Left lung (tissue), 14 donors: ENCODE measurements at places on chromosomes 3 and 15. TPM values are rescaled to one million over a fixed set of nuclear protein-coding genes. Genes with fewer than 3 reads are reported as not detected.
A peak's percentile ranks its signal among the peaks of the same experiment; 100 is the strongest.

TRIM42 gene
- polyA plus RNA-seq = not detected

DNA sequence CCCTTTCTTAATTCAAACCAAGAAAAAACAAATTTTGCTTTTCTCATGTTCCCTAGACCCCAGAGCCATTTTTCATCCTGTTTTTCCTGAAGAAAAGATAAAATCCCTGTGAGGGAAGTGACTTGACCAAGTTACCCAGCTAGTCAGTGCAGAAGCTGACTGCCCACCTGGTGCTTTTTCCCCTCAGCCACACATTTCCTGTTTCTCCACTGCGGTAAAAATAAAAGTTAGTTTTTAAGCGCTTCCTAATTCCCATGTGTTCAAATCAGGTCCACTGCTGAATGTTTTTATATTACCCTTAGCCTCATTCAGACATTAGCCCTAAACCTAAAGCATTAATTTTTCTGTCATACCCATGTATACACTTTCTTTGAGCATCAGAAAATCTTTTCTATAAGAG, 26.1 kb downstream of the PPP2R3A start:
- DNase-seq = no peak

LOXL1 gene
- polyA plus RNA-seq = 130 TPM

DNA sequence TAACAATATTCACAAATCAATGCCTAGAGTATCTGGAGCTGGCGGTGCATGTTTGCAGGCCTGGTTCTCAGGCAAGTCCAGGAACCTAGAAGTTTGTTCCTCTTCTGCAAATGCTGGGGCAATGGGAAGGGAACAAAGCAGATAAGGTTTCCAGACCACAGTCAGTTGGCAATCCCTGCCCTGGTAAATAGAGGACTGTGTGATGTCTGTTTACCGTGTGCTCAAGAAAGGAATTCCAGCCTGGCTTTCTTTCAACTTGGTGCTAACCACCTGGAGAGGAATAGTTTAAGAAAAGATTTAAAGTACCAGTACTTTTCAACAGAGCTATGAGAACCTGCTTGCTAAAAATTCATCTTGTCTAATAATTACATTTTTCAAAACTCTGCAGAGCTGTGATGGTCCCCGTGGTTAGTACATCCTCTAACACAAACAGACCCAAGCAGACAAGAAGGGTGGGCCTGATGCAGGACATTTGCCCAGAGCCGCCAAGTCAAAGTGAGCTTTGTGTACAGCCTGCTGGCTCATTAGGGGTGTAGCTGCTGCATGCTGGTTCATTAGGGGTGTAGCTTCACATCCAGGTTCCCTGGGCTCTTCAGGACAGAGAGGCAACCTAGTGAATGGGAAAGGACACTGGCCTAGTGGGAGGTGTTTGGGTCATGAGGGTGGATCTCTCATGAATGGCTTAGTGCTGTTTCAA, 220.5 kb downstream of the SQOR start:
- peak; percentile 39 for DNase-seq

DNA sequence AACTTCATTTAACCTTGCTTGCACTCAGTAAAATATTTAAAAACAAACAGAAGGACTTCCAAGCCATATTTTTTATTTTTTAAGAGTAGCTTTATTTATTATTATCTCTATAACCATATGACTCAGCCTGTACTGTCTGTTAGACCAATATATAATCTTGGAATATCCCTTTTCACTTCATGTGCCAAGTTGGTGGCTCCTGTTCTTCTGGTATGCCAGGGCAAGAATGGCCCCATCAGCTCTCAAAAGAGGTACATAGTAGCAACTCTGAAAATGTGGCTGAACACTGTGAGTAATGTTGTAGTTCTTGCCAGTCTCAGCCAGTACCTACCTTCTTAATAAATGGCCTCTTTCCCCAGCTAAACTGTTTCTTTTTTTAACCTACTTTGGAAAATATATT, 257.0 kb upstream of the UBE2E1 start:
- DNase-seq = no peak

CCDC80 gene
- polyA plus RNA-seq = 92.4 TPM
